CD4-positive, alpha-beta T cell treated with Interleukin-12 subunit alpha and Interleukin-12 subunit beta, for 1 hour (primary cell): ENCODE measurements at places on chromosomes 4 and X.

GRCh38 chr4:5435201-5435600 is 273.2 kb downstream of the EVC2 start:
- no peak for DNase-seq

DNA sequence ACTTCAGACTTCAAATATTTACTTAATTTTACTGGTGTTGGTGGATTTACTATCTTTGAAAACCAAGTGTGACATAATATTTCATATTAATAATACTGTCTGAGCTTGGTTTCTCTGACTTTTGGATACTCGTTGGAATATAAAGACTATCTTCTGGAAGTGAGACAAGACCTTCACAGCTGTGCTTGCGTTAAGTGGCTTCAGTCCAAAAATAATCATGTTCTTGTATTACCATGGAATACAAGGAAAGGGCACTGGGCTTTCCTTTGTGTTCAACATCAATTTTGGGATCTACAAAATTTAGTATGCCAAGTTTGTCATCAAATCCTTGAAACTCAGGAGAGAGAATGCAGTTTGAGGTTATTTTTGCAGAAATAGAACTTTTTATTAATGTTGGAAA is 712.4 kb upstream of the LCORL start:
- no peak for DNase-seq

DNA sequence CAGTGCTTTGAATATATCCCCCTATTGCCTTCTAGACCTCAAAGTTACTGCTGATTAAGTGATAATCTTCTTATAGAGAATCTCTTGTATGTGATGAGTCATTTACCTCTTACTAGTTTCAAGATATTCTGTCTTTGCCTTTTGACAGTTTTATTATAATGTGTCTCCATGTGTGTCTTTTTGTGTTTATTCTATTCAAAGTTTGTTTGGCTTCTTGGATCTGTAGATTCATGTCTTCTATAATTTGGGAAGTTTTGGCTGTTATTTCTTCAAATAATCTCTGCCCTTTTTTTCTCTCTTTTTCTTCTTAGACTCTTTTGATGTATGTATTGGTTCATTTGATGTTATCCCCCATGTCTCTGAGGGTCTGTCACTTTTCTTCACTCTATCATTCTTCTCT is 915.7 kb upstream of the GRIA3 start:
- no peak for DNase-seq

- DNase-seq: no peak
These were observed 252.4 kb downstream of the SPOCK3 start for GRCh38 chr4:166981847-166982246.

- DNase-seq: no peak
These were observed 1.5 kb downstream of the EREG start for GRCh38 chr4:74366367-74366911.
